ENCODE measurements at places on chromosomes 2 and 18. TPM values are rescaled to one million over a fixed set of nuclear protein-coding genes. Genes with fewer than 3 reads are reported as not detected.

The UGT1A3 gene
- not detected for total RNA-seq

DNA sequence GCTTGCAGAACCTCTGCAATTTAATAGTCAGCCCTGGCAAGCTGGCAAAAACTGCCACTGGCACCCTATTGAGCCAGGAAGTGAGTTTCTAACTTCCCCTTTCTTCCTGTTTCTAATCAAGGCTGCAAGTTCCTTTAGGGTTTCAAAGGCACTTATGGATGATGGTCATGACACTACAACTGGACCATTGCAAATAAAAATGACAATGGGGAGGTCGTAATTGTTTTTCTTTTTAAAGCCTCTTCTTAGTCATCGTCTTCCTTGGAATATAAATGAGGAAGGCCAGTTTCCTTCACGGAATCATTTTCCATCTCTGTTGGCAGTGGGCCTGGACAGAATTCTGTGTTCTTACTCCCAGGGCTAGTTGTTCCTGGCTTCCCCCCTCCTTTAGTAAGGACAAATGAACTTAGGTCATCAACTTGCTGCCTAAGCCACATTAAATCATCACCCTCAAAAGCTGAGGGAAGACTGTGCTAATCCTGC is 35.8 kb downstream of the SH3RF3 start:
- DNase-seq: no peak

The HOXD13 gene
- 0.17 TPM for total RNA-seq

GRCh38 chr2:182404975-182405561 is 21.8 kb downstream of the PDE1A start:
- DNase-seq: no peak
